Stimulated activated CD8-positive, alpha-beta memory T cell treated with anti-CD3 and anti-CD28 coated beads, Interleukin-4, amount 100 ng/mL, for 1 hour (primary cell): ENCODE measurements at places on chromosomes 12 and 14.

DNA sequence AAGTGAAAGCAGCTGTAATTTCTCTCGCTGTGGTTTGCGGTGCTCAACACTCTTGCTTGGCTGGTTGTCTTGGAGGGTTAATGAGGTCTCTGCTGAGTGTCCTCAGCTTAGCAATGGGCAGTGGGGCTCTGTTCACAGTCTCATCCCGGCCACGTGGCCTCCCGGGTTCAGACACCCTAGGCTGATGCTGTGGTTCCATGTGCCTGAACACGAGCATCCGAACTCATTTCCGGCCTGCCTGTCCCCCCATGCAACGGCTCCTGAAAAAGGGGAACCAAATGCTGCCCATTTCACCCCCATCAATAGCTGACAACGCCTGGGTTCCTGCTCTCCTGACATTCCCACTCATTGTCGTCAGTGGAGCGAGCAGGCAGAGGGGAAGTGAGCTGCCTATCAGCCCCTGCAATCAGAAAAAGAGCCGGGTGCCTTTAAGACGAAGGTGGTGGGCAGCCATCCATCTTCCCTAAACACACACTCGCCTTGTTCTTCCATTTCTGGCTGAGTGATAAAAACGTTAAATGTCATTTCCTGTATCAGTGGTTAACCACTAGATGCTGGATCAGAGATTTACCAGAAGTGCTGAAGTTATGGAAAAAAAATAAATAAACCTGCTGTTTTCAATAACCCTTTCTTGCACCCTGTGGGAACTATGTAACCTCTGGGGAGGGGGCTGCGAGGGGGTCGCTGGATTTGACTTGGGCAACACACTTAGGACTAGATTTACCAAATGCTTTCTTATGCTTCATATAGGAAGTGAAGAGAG, 60.3 kb upstream of the BCL2L14 start:
- no peak for DNase-seq

DNA sequence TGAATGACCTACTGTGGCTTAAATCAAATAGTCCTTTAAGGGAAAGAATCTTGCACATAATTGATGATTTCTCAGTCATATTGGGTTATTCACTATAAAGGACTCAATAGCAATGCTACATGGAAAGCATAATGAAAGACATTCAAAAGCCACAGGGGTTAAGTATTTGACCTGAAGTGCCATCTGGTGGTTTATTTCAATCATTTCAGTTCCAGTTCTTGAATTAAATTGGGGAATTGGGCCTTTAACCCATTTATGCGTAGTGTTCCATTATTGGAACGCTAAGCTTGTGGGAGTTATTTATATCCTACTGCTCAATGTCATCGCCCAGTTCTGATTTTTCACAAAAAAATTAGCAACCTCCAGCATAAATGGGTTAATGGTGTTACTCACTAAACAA, 41.3 kb upstream of the C12orf71 start:
- DNase-seq, result no peak

- DNase-seq, result no peak
Measured at GRCh38 chr12:67018105-67018504, 251.1 kb upstream of the CAND1 start.

GRCh38 chr12:110205931-110206330, 75.1 kb upstream of the ATP2A2 start:
- DNase-seq, result no peak

DNA sequence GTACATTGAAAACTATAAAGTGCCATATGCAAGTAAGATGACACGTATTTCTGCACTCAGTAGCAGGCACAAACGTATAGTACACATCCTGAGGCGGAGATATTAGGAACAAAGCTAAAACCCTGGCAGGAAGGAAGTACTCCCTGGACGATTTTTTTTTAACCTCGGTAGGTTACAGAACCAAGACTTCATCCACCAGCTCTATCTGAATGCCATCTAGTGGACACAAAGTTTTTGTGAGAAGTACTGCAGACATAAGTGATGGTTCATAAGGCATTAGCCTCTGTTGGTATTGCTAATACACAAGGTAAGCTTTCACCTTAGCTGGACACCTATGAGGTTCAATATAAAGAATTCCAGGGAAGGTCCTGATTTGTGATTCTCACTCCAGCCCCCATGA, 83.0 kb upstream of the CCDC196 start:
- no peak for DNase-seq

- no peak for DNase-seq
Measured at GRCh38 chr12:4270831-4271716, 2.5 kb upstream of the CCND2 start.

GRCh38 chr12:105930557-105931503, 207.9 kb downstream of the NUAK1 start:
- DNase-seq, result no peak

- DNase-seq, result no peak
Measured at GRCh38 chr12:109302358-109302757, 6.7 kb downstream of the FOXN4 start.
